ENCODE measurements at places on chromosomes 7 and 10.

GRCh38 chr10:71515531-71516172 lies 118.9 kb downstream of the CDH23 start:
- DNase-seq, result no peak

DNA sequence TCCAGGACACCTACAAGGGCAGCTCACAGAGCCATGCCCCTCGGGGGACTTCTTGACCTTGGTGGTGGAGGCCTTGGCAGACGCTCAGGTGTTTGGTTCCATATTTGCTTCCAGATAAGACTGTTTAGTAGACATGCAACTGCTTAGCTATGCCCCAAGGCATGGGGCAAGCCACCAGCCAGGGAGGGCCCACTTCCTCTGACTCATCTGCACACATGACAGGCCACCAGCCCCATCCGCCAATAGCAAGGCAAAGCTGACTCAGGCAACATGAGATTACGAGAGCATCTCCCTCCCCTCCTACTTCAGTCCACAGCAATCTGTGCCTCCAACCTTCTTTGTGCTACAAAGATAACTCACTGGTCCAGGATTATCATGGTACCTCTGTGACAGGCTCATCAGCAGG lies 54.9 kb downstream of the KCNMA1 start:
- DNase-seq, result peak; percentile 95

- no peak for DNase-seq
Observed at GRCh38 chr10:21518149-21518640, 7.3 kb downstream of the SKIDA1 start.

GRCh38 chr10:30835146-30835545 lies 196.5 kb downstream of the ZNF438 start:
- DNase-seq, result no peak

DNA sequence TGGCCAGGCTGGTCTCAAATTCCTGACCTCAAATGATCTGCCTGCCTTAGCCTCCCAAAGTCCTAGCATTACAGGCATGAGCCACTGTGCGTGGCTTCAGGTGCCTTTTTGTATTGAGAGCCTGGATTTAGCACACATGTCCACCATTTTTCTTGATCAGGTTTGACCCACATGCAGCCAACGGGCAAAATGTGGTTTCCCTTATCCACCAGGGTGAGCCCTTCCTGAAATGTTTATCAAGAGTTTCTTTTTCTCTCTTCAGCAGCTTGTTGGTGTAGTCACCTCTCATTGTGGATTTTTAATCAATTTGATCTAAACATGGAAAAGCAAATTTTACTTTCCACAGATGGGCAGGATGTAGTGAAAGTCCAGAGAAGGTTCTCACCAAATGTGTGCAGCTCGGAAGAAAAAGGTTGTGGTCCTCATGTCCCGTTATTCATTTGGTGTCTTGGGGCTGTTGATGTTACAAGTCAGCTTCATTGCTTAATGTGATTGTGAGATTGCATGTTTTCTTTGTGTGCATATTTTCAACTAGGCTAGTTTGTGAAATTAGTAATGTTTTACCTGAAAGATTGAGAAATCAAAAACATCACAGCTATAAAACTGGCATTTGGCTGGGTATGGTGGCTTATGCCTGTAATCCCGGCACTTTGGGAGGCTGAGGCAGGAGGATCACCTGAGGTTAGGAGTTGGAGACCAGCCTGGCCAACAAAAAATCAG lies 28.9 kb downstream of the GUSB start:
- DNase-seq, result no peak

DNA sequence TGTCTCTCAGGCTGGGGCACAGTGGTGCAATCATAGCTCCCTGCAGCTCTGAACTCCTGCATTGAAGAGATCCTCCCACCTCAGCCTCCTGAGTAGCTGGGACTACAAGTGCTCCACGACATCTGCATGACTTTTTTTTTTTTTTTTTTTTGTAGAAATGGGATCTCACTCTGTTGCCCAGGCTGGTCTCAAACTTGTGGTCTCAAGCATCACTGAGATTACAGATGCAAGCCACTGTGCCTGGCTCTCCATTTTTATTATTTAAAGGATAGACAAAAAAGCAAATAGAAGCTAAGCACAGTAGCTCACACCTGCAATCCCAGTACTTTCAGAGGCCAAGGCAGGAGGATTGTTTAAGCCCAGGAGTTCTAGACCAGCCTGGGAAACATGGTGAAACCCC lies 13.0 kb upstream of the KCTD7 start:
- no peak for DNase-seq

- DNase-seq, result peak; percentile 73
Observed at GRCh38 chr10:124403548-124403947, 15.2 kb downstream of the OAT start.

DNA sequence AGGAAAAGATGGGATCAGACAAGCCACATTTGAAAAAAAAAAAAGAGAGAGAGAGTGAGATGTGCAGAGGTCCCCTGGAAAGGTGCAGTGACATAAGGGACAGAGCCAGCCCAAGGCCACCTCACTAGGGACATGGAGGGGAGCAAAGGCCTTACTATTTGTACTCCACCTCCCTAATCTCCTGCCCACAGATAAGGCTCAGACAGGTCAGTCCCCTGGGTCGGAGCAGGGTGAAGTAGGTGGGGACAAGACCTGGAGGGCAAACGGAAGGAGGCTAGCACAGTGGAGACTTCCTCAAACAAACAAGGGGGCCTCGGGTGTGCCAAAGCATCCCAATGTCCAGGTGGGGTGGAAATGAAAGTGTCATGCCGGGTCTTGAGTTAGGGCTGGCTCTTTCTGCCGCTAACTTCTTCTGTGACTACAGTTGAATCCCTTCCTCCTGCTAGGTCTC lies 7.0 kb downstream of the PRF1 start:
- DNase-seq, result no peak

DNA sequence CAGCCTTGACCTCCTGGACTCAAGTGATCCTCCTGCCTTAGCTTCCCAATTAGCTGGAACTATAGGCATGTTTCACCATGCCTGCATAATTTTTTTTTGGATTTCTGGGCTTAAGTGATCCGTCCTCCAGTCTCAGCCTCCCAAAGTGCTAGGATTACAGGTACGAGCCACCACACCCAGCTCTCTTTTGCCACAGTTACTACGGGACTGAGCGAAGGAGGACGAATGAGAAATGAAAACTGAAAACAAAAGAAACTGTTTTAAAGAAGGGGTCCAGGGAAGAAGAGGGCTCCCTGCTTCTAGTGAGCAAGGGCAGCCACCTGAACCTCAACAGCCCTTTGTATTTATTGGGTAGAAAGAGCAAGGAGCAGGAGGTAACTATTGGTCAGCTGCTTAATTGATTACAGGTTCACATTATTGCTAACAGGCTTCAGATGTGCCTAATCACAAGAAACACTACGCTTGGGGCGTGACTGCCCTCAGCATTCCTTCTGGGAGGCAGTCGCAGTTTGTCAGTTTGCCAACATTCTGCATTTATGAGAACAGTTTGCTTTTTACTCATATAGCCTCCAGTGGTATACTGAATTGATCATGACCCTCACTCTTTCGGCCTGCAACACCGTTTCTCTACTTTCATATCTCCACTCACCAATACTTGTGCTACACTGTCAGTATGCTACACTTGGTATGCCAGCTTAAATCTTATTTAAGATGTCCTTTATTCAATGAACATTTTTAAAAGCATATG lies 676.8 kb downstream of the DNAJB9 start:
- no peak for DNase-seq

GRCh38 chr7:67407392-67408071 lies 410.9 kb downstream of the TYW1 start:
- DNase-seq, result no peak

DNA sequence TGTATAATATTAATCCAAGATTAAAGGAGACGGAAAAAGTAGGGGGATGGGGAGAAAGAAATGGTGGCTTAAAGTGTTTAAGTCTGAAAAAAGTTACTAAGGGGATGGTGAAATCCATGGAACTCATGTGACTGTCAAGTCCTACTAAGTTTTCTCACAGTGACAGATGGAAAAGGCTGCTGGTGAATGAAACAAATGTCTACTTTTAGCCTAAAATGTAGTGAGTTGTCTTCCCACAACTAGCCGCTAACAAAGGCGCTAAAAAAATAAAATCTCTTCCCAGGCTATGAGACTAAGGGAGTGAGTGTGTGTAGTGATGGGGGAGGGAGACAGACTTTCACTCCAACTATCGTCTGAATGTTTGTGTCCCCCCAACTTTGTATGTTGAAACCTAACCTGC lies 12.6 kb downstream of the VIM start:
- no peak for DNase-seq

DNA sequence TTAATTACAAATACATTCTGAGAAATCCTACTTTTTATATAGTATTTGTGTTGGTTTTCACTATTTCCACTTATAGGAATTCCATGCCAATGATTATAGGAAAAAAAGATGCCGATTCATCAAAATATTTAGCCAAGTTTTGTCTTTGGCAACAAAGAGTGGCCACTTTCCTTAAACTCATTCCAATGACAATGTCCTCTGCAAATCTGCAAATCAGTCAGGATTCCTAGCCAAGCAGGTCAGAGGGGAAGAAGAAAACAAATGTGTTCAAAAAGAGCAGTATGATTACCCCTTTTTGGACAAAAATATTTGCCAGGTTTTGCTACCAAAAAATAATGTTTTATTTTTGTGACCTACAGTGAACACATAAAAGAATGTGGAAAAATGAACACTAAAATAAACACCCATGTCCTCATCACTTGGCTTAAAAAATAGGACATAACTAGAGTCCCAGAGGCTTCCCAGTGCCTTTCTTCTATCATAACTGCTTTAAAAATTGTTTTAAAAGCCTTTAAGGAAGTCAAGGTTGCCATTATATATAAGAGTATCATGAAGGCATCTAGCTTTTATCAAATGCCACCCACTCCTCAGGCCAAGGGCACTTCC lies 125.9 kb downstream of the ADAM12 start:
- no peak for DNase-seq

DNA sequence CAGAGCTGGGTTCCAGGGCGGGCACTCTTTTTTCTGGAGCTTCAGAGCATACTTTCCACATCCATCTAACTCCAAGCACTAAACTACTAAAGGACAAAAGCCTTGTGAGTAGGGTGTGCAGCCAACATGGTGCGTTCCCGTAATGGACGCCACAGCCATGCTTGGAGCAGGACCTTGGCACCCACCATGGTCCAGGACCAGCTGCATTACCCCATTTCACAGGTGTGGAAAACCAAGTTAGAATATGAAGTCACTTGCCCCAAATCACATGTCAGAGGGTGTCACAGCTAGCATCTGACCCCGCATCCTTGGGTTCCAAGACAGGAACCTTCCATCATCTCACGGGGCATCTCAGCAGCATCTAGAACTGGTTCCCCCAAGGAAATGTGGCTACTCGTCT lies 112.4 kb downstream of the SMURF1 start:
- DNase-seq, result no peak

Data from NCI-H226 (cell line).